ENCODE measurements at places on chromosomes 12 and 14.

DNA sequence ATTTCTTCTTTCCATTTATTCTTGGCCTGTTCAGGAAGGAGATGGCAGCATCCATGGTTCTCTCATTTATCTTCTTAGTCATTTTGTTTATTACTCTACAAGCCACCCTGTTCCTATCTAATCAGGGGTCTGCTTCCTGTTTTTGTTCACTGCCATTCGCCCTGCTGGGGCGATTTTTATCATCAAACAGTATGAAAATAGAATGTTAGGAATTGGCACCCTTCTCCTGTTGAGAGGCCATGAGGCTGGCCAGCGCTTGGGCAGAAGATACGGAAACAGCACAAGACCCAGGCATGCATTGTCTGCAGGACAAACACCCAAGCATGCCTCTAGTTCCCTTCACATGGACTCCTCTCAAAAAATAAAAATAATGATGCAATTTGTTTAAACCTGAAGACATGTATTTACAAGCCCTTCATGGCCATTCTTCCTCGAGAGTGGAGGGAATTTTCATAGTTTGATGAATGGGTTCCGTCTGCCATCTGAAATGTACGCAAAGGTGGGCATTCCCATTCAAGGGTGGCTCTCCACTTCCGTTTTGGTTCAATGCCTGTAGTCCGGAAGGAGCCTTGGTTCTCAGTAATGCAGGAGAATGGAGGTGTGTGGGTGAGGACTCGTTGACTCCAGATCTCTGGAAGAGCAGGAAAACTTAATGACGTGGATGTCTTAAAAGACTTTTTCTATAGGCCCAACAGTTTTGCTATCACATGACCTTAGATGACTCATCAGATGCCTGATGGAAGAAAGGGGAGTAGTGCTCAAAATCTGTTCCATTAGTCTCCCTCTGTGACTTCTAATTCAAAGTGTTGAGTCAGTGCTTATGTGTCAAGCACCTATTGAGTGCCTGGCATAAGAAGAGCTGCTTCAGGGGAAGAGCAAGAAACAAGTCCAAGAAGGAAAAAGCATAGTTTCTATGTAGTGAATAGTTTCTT is 252.4 kb upstream of the TBX3 start:
- DNase-seq, result no peak

DNA sequence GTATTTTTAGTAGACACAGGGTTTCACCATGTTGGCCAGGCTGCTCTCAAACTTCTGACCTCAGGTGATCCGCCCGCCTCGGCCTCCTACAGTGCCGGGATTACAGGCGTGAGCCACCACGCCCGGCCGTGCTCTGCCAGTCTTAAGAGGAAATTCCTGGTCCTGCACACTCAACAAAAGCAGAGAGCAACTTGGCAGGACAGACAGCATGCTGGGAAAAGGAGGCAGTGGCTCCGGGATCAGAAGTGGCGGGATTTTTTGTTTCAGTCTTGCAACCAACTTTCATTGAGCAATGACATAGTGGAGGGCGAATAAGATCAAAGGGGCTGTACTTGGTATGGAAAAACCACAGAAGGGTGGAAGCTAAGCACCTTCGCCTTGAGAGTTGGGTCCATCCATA is 2.1 kb downstream of the CKAP4 start:
- no peak for DNase-seq

DNA sequence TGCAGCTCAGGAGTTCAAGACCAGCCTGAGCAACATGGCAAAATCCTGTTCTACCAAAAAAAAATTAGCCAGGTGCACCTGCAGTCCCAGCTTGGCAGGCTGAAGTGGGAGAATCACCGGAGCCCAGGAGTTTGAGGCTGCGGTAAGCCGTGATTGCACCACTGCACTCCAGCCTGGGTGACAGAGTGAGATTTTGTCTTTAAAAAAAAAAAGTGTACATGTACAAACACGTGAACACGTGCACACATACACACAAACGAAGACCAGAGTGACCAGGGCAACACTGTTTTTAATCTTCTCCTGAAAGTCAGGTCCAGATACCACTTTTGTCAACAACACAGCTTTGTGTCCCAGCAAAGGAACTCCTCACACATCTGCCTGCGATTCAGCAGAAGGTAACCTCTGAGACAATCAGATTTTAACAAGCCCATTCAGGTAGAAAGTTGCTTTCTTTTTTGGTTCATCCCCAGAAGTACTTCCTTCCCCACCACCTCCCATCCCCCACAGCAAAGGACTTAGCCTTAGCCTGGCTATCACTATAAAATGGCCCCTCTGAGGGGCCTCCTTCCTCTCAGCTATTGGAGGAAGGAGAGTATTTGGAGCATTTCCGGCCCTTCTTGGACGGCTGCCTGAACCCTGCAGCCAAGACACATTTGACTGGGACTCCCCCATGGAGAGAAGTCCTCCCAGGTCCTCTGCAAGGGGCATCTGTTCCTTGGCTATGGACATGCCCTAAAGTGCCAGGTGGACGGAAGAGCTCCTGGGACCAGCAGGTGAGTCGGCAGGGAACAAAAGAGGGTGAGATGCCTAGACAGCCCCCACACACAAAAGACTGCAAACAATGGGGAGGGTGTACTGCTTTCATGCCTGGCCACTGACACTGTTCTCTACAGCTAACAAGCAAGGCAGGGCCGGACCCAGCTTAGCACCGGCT is 9.8 kb downstream of the CTDSP2 start:
- DNase-seq, result no peak

GRCh38 chr14:69052181-69052601 is 73.1 kb upstream of the ACTN1 start:
- no peak for DNase-seq

DNA sequence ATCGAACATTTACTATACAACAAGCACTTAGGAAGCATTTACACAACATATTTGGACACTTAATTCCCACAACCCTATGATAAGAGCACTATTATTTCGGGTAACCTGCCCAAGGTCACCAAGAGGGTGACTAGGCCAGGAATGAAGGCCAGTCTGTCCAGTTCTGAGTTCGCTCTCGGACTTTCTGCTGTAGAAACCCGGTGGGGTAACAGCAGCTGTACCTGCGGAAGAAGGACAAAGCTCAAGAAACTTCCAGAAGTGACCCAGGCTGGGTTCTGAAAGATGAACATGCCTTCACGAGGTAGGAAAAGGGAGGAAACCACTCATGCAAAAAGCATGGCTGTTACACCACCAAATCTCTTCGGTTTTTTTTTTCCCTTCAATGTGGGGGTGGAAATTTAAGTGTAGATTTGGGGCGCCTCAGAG is 10.8 kb downstream of the PLA2G1B start:
- DNase-seq, result no peak

DNA sequence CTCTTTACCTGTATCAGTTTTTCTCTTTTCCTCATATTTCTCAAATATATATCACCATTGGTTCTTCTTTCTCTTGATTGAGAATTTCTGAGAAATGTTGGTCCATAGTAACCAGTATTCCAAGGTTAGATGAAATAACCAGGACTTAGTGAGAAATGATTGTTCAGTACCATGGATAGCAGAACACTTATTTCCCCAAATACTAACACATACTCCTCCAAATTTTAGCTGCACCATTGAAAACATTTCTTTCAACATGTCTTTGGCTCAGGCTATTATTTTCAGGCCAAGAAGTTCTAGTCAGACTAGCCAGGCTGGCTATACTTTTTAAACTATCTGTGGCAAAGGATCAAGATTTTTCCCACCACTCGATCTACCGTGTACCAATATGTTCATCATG is 113.3 kb downstream of the PTPRO start:
- no peak for DNase-seq

- no peak for DNase-seq
Observed at GRCh38 chr14:95533391-95533821, 1.4 kb upstream of the GLRX5 start.

DNA sequence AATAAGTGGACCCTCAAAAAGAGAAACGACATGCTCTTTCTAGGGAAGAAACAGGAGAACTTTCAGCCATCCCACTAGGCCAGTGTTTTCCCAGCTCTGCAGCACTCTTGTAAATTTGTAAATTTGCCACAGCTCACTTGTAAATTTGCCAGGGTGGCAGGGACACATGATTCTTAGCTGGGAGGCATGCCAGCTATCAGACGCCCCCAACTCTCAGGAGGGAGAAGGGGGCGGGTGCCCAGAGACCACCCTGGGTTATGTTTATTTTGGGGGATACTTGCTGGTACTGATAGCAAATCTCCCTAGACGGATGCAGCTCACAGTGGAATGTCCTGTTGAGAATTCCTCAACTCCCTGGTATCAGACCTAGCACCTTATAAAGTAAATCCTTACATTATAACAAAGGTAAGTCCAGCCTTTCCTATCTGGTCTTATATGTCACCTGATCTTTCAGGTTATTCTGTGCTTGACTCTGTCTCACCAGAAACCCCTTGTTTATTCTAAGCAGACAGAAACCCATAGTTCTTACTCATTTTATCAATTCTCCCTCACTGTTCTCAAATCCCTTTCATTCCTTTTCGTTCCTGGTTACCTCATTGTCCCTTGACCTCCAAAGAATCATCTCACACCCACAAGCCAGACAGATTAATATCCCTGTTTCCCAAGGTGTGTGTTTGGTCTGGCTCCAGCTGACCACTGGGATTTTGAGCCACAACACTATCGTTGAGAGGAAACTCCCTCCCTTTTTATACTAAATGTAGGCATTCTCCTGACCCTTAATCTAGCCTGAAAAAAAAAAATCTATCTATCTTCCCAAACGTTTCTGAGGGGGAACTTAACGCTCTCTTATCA is 69.3 kb upstream of the HMGA2 start:
- DNase-seq, result no peak

DNA sequence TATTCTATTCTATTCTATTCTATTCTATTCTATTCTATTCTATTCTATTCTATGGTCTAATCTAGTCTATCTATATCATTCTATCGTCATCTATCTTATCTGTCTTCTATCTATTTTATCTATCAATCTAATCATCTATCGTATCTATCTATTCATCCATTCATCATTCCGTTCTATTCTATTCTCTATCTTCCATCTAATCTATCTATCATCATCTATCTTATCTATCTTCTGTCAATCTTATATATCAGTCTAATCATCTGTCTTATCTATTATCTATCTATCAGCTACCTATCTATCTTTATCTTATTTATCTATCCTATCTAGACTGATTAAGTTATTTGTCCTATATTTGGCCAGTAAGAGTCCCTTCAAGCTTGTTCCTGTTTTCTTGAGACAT is 831.5 kb upstream of the TMEM132C start:
- DNase-seq, result no peak

GRCh38 chr12:4434301-4434700 is 11.3 kb downstream of the FGF6 start:
- no peak for DNase-seq

- DNase-seq, result no peak
Observed at GRCh38 chr12:105561546-105562198, 231.2 kb downstream of the C12orf75 start.

GRCh38 chr12:105164068-105164467 is 56.5 kb downstream of the WASHC4 start:
- no peak for DNase-seq
